ENCODE measurements at places on chromosomes 3 and 15.
A peak's percentile ranks its signal among the peaks of the same experiment; 100 is the strongest.

- peaks cover 24% of the 10 kb centered on the region for H3K4me1 ChIP-seq
- H3K27me3 ChIP-seq = peaks cover 52% of the 10 kb centered on the region
- peak within 1 kb of the TSS; percentile 93 for H3K4me3 ChIP-seq
Observed at GRCh38 chr3:42502429-42503250, at the start of gene VIPR1. VIPR1 (plus strand) TSS chr3:42502643; CDS start chr3:42502736, 93 bp downstream.

- H3K36me3 ChIP-seq = no peaks in the 10 kb centered on the region
- no peak for DNase-seq
- H3K27me3 ChIP-seq = peaks cover 33% of the 10 kb centered on the region
- peaks cover 4% of the 10 kb centered on the region for H3K4me1 ChIP-seq
- no peak overlapping the region for H3K27ac ChIP-seq
Observed at GRCh38 chr15:34821831-34822230, 26.5 kb upstream of the ACTC1 start.

DNA sequence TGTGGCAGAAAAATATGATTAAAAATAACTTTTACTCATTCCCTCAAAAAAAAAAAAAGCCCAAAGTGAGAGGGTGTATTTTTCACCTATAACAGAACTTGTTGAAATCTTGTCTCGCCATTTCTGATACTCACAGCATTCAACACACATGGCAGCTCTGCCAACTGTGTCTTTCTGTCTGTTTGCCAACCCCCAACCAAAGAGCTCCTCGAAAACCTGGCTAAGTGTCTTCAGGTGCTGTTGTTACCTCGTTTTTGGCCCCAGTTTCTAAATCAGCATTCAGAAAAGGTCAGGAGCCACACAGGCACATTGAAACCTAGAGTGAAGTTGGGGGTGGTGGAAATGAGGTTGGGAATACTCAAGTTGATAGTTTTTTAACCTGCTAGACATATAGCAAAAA is 123.5 kb downstream of the TMEM108 start:
- H3K27ac ChIP-seq = no peak overlapping the region
- DNase-seq = no peak
- no peaks in the 10 kb centered on the region for H3K4me1 ChIP-seq
- no peak overlapping the region for H3K4me3 ChIP-seq
- no peaks in the 10 kb centered on the region for H3K27me3 ChIP-seq

GRCh38 chr15:83866692-83867091 is 212.8 kb downstream of the ADAMTSL3 start:
- no peak overlapping the region for H3K27ac ChIP-seq
- no peak overlapping the region for H3K4me3 ChIP-seq
- H3K27me3 ChIP-seq = peaks cover 2% of the 10 kb centered on the region
- no peaks in the 10 kb centered on the region for H3K36me3 ChIP-seq
- no peaks in the 10 kb centered on the region for H3K4me1 ChIP-seq

DNA sequence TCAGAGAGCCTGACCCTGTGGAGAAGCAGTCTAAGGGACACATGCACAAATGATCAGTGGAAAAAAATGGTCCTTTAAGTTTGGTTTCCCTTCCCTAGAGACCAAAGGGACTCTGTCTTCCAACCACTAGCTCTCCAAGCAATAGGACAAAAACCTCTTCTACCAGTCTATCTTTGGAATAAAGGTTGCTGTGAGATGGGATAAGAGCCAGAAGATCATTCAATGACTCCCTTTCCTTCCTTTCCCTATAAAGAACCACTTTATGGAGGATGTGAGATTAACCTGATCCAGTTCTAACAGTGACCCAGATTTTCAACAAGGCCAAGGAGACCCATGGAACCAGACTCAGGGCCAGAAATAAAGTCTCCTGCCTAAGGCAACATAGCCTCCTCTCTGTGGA is 74.8 kb downstream of the DHX30 start:
- no peak overlapping the region for H3K4me3 ChIP-seq
- no peaks in the 10 kb centered on the region for H3K27me3 ChIP-seq
- no peak for DNase-seq
- no peak overlapping the region for H3K27ac ChIP-seq
